ENCODE measurements at places on chromosomes 6 and 20.

DNA sequence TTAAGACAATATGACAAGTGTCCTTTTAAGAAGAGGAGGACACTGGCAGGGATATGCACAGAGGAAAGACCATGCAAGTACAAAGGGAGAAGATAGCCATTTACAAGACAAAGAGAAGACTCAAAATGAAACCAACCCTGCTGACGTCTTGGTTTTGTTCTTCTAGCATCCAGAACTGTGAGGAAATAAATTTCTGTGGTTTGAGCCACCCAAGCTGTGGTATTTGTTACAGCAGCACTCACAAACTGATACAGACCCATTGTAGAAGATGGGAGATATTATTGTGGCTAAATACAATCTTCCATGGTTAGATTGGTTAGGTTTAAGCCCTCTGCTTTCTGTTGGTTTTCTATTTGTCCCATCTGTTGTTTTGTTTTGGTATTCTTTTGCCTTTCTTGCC, 88.6 kb upstream of the SLC35F1 start:
- DNase-seq: no peak

DNA sequence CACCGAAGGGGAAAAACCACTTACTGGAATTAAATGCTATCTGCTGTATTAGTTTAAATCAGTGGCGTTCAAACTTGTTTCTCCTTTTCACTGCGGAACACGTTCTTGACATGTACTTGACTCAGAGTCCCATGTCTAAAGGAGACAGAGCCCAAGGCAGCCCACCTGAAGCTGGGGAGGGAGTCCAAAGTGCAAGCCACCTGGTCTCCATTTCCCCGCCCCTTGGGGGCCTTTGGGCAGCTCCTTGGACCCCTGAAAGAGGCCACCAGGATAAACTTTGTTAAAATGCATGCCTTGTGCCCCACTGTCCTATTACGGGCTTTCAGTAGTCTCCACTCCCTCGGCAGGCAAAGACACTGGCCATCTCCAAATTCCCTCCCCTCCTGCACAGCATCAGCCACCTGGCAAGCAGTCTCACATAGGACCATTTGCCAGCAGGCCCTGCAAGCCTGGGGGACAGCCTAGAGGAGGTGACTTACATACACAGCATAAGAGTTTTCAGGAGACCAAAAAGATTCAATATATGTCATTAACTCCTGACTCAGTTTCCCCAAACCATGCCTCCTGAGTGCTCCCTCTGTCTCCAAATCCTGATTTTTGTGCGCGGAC, 6.7 kb downstream of the PCK1 start:
- no peak for DNase-seq

DNA sequence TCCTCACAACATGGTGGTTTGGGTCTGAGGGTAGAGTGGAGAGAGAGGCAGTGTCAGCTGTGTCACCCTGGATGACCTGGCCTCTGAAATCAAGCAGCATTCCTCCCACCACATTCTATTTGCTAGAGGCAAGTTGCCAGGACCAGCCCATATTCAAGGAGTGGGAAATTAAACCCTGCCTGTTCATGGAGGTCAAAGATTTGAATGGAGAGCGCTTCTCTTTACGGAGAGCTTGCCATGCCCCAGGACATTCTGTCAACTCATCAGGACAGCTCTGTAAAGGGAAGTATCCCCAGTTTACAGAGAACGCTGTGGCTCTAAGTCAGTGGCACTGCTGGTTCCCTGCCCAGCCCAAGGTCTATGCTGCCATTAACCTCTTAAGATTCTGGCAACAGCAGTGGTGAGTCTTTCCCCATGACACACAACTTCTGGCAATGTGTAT, 90.0 kb upstream of the INSM1 start:
- no peak for DNase-seq

GRCh38 chr6:55998576-55998975, 123.2 kb upstream of the BMP5 start:
- DNase-seq: no peak

GRCh38 chr6:25404693-25405169, 125.6 kb downstream of the CARMIL1 start:
- no peak for DNase-seq

All from ecto neural progenitor cell (in vitro differentiated cells).